CD4-positive, alpha-beta T cell treated with Interleukin-4 for 4 hours (primary cell): ENCODE measurements at places on chromosomes 6 and 20.
A peak's percentile ranks its signal among the peaks of the same experiment; 100 is the strongest.

DNA sequence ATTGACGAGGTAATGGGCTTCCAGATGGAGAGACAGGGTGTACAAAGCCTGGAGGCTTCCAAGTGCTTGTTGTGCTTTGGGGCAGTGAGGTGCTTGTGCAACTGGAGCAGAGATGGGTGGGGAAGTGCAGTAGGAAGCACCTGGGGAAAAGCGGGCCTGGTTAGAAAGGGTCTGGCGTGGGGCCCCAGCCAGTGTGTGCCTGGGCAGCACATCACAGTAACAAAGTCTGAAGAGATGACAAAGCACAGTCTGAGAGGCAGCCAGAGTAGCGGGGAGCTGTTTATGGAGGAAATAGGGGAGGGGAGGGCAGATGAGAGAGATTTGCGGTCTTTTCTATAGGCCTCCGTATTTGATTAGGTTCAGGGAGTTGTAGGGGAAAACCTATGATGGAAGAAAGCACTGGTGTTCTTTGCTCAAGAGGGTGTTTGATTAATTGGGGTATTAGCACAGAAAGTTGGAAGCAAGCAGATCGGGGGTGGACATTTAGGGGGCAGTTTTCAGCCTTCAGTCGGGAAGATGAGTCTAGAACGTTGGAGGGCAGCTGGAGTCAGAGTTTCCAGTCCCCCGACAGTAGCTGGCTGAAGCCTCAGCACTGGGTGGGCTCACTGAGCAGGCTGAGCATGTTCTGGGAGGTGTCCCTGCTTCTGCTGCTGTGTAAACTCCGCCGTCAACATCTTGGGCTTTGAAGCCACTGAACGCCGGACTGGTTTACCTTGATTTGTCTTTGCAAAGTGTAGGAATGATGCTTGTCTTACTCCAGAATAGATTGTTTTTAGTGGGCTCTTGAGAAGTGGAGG, 15.5 kb upstream of the MROH8 start:
- peak; percentile 24 for DNase-seq

- DNase-seq: no peak
These were observed 11.5 kb upstream of the IL20RA start for GRCh38 chr6:137056121-137056880.

- no peak for DNase-seq
These were observed 21.4 kb downstream of the SLC17A5 start for GRCh38 chr6:73632346-73632745.

GRCh38 chr6:157997893-157998608, 16.4 kb downstream of the SYNJ2 start:
- no peak for DNase-seq

GRCh38 chr20:63456429-63457284, 15.8 kb downstream of the KCNQ2 start:
- no peak for DNase-seq

- DNase-seq: no peak
These were observed 75.4 kb downstream of the PERP start for GRCh38 chr6:138031850-138032249.

- DNase-seq: no peak
These were observed 47.5 kb downstream of the RNASET2 start for GRCh38 chr6:166908811-166909210.

- no peak for DNase-seq
These were observed 89.4 kb downstream of the SLC16A10 start for GRCh38 chr6:111176760-111177099.

DNA sequence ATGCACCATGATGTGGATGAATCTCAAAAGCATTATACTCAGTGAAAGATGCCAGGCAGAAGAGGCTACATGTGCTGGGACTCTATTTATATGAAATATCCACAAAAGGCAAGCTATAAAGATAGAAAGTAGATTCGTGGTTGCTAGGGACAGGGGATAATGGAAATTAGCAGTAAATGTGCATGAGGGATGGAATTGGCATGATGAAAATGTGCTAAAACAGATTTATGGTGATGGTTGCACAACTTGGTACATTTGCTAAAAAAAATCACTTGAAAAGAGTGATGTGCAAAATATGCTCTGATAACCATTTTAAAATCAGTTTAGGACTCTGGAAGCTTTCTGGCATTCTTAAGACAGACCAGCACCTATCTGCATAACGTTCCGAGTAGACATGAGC, 61.6 kb downstream of the ALDH8A1 start:
- DNase-seq: no peak

- DNase-seq: no peak
These were observed 734.3 kb downstream of the QKI start for GRCh38 chr6:164148788-164149187.

DNA sequence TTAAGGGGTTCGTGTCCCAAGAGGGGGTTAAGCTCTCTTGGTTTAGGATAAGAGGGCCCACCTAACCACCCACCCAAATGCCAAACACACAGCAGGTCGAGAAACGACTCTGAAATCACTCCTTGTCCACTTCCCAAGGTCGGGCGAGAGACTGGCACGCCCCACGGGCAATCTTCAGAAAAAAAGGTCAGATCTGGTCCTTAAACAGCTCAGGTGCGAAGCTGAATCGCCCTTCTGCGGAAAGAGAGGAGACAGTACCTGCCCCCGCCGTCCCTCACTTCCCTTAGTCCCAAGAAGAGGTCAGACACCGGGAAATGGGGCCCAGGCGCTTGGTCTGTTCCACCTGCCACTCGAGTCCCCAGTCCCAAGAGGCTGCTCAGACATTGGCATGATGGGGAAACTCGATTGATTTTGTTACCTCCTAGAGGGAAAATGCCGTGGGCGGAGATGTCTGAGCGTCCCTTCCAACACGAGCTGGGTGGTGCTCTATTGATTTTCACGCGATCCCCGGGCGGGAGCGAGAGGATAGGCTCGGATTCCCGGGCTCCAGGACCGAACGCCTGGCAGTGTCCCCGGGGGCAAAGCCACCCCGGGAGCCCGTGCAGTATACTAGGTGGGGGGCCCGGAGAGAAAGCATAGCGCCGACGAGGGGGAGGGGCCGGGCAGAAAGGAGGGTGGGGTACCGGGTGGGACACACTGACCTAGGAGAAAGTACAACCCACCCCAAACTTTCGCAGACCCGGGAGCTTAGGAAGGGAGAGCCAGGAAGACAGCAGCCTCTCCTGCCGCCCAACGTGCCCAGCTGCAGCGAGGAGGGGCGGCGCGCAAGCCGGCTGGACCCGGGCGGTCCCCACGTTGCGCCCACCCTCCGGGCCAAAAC, 1.1 kb upstream of the SAMD5 start:
- DNase-seq: no peak

DNA sequence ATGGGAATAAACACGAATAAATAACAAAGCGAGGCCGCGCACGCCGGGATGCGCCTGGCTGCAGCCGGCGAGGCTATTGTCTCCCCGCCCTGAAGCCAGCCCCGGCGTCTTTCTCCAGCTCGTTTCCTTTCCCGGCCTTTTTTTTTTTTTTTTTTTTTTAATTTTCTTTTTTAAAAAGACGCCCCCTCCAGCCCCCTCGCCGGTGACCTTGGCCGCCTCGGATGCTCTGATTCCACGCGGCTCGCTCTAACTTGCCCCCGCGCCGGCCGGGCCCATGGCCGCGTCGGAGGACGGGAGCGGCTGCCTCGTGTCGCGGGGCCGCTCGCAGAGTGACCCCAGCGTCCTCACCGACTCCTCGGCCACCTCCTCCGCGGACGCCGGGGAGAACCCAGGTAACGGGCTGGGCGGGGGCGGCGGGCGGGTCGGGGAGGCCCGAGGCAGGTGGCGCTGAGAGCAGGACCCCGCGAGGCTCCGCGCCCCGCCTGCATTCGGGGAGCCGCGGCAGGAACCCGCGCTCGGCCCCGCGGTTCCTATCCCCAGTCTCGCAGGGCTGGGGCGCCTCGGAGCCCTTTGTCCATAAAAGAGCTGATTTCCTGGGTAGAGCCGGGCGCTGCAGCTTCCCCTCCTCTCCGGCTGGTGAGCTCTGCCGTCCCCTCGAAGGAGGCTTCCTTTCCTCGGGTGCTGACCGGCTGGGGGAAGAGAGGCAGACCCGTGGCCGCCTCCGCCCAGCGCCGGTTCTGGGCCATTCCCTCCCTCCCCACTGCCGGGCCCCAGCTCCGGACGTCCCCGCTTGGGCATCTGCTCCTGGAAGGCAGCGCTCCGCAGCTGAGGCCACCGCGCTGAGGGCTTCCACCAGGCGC, 631 bp downstream of the PHACTR3 start:
- DNase-seq: no peak

- DNase-seq: no peak
These were observed 5.9 kb downstream of the PTPRA start for GRCh38 chr20:2879146-2879545.
